ENCODE measurements at places on chromosomes 7 and 10.
A peak's percentile ranks its signal among the peaks of the same experiment; 100 is the strongest.

DNA sequence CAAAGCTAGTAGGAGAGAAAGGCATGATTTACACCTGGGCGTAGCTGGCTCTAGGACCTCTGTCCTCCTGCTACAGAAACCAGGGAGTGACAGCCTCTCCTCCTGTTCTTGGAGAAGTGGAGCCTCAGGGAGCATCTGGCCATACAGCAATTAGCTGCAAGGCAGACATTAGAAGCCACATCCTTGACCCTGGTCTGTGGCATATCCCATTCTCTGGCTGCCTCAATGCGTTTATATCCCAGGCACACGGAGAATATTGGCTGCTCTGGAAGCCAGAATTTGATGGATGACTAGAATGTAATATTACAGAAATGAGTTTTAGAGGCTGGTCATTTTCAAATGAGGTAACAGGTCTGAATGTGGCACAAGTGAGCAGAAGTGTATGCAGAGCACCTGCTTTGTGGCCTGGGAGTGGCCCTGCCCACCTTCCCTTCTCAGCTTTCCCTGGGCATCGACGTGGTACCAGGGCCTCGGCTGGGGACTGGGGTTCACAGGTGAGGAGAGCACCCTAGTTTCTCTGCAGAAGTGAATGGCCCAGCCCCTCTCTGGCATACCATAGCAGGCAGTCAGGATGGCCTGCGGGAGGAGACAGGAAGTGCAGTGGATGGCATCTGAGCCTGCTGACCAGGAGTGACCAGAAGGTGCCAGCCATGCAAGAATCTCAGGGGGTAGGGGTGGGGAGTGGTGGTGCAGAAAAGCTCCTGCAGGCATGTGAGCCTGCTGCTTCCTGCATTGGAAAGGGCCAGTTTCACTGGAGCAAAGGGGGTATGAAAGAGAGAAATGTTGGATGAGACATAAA, 367.2 kb upstream of the ZNF32 start:
- DNase-seq, result no peak

GRCh38 chr10:28975891-28976531, 298.7 kb downstream of the BAMBI start:
- no peak for DNase-seq

DNA sequence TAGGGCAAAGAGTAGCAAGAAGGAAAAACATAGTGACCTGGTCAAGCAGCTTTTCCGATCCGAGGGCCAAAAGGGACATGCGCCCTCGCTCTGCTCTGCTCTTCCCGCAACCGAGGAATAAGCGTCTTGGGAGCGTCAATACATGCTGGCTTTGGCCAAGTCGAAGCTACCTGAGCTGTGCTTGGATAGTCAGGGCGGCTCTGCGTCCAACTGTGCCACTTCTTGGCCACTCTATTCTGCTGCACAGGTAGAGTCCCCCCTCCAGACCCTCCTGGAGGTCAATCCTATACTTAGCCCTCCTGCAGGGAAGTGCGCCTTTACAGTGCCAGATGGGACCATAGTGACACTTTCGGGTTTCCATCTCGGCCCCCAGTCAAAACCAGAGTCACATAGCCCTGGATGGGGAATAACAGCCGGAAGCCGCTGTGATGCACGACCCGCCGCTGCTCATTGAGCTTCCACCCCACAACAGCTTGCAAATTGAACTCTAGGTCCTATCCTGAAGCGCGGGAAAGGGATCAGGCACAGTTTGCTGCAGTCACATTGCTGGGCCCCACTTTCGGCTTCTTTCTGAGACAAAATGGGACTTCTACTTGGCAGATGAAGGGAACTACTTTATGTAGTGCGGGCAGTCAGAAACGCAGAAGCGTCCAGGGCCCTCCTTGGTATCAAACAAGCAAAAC, 1.1 kb upstream of the HPSE2 start:
- DNase-seq, result no peak

GRCh38 chr7:115680921-115681320, 349.6 kb downstream of the TFEC start:
- DNase-seq, result no peak

DNA sequence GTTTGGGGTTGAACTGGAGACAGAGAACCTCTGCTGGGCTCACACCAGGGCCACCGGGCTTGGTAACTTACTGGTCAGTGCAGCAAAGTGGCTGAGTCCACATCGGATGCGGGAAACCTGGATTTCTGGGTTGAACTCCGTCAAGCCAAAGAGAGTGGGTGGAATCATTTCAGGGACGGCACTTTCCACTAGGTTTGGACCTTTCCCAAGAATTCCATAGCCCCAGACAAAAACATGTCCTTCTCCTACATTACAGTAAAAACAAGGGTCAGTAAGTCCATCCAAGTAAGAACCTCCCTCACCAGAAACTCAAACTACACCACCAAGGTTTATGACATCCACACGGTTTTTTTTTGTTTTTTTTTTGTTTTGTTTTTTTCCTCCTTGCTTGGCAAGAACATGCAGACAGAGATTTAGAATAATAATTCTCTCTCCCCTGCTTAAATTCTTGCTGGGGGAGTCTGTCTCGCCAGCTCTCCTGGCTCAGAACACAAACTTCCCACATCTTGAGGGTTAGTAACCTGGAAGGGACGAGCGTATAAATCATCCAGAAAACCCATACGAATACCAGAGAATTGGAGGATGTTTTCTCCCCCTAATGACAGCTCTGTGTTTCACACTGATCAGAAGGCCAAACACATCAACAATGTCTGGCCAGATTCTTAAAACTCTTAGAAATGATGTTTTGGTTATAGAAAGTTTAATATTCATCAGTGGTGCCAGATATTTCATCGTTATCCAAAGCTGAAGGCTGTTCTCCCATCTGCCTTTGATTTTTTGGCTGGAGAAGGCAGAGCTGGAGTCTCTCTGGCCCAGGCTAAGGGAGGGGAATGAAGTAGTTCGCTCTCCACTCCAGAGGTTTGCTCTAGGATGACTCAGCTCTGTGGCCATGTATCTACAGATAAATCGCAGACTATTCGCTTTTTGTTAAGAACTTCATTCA, 17.5 kb downstream of the RCC1L start:
- DNase-seq, result no peak

DNA sequence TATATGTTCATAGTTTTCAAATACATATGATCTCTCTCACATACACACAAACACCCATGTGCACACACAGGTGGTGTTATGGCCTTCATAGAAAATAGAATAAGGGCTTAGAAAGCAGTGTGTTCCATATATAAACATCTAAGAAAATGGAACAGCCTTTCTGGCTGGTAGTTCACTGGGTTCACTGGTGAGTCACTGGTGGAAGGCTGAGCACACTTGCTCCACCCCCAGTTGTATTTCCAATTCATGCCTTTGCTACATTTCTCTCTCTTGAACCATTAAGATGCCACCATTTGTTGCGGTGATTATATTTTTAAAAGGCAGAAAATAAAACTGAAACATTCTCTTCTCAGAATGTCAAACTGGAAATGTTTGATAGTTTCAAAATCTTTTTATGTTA, 252.1 kb downstream of the GLI3 start:
- peak; percentile 73 for DNase-seq

DNA sequence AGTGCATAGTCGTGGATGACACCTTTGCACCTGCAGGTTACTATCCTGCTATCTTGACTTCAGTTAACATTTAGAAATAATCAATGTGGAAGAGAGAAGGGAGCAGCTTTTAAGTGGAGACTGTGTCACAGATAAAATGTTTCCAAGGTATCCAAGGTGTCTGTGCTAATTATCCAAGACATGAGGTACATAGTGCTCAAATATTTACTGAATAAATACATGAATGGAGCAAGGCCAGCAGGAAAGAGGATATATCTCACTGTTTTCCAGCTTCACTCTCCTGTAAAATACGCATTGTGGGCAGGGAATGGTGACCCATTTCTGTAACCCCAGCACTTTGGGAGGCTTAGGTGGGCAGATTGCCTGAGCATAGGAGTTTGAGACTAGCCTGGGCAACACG, 552.4 kb downstream of the PHTF2 start:
- no peak for DNase-seq

Measured in RWPE1 (cell line).